ENCODE measurements at places on chromosomes 6 and 20. TPM values are rescaled to one million over a fixed set of nuclear protein-coding genes. Genes with fewer than 3 reads are reported as not detected.

- H3K27ac ChIP-seq: no peak overlapping the region
- H3K4me1 ChIP-seq: peaks cover 11% of the 10 kb centered on the region
Observed at GRCh38 chr6:815348-815738, 122.4 kb upstream of the EXOC2 start.

- no peak overlapping the region for H3K4me3 ChIP-seq
- H3K36me3 ChIP-seq: peaks cover 50% of the 10 kb centered on the region
- H3K27ac ChIP-seq: no peak overlapping the region
- no peaks in the 10 kb centered on the region for H3K27me3 ChIP-seq
- DNase-seq: no peak
- no peaks in the 10 kb centered on the region for H3K4me1 ChIP-seq
Observed at GRCh38 chr6:106560996-106561685, 68.2 kb downstream of the RTN4IP1 start.

GRCh38 chr6:24080711-24081110 is 45.3 kb upstream of the NRSN1 start:
- H3K4me1 ChIP-seq: no peaks in the 10 kb centered on the region
- H3K36me3 ChIP-seq: no peaks in the 10 kb centered on the region
- H3K27me3 ChIP-seq: no peaks in the 10 kb centered on the region

DNA sequence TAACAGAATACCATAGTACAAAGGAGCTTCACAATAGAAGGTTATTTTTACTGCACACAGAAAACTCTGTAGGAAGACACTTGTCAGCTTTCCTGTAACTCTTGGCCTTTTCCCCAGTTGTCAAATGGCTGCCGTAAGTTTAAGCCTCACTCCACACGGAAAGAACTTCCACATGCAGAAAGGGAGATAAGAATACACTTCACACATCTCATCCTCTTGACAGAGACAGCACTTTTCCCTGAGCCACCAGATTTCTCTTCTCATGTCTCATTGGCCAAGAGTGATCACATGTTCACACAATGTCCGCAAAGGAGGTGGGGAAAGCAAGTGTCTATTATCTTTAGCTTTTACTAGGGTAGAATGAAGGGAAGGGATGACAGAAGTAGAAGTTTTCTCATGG is 540.7 kb downstream of the HAO1 start:
- H3K4me3 ChIP-seq: no peak overlapping the region
- DNase-seq: peak; percentile 17
- no peaks in the 10 kb centered on the region for H3K27me3 ChIP-seq
- H3K4me1 ChIP-seq: no peaks in the 10 kb centered on the region
- H3K27ac ChIP-seq: no peak overlapping the region

SAMD3 gene
- polyA plus RNA-seq: 0.15 TPM

GJA10 gene
- not detected for polyA plus RNA-seq

OPRL1 gene
- 0.18 TPM for polyA plus RNA-seq

ZBTB12 gene
- polyA plus RNA-seq: 1.8 TPM

DNA sequence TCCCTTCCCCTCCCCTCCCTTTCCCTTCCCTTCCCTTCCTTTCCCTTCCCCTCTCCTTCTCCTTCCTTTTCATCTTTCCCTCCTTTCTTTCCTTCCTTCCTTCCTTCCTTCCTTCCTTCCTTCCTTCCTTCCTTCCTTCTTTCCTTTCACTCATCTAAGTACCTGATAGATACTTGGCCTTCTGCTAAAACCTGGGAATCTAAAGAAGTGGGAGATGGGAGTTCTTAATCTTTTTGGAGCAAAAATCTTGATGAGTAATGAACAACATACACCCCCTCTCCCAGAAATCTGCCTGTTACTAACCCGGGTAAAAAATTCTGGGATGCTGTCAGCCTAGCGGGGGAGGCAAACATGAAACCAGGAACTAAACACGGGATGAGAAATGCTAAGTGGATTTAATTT is 100.7 kb downstream of the VEGFA start:
- no peak overlapping the region for H3K27ac ChIP-seq
- H3K4me3 ChIP-seq: no peak overlapping the region
- DNase-seq: no peak
- no peaks in the 10 kb centered on the region for H3K4me1 ChIP-seq
- no peaks in the 10 kb centered on the region for H3K36me3 ChIP-seq
- no peaks in the 10 kb centered on the region for H3K27me3 ChIP-seq

DNA sequence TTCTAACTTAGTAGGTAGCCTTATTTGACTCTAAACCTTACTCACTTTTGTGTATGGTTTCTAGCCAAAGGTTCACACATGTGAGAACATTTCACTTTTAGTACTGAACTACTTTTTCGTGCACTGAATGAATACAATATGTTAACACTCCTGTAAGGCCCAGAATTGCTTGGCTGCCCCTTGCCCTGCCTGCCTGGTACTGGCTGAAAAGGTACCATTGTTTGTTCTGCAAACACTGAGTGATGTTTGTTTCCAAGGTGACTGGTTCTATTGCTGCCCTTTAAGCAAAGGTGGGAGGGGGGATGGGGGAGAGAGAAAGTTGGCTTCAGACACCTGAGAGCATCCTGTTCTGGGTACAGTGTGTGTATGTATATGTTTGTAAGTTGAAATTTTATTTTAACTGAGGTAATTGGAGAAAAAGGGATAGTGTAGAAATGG is 31.2 kb downstream of the RREB1 start:
- DNase-seq: peak; percentile 92
- H3K27ac ChIP-seq: peak overlapping the region; percentile 47
- no peaks in the 10 kb centered on the region for H3K36me3 ChIP-seq
- peaks cover 95% of the 10 kb centered on the region for H3K4me1 ChIP-seq

PRND gene
- 0.03 TPM for polyA plus RNA-seq

DNA sequence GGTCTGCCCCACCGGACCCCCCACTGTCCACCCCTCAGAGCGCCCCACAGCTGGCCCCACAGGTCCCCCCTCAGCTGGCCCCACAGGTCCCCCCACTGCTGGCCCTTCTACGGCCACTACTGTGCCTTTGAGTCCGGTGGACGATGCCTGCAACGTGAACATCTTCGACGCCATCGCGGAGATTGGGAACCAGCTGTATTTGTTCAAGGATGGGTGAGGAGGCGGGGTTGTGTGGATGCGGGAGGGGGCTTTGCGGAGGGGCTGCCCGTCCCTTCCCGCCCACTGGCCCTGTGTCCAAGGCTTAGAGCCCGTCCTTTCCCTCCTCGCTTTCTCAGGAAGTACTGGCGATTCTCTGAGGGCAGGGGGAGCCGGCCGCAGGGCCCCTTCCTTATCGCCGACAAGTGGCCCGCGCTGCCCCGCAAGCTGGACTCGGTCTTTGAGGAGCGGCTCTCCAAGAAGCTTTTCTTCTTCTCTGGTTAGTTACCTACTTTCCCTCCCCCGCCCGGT is 4.7 kb downstream of the MMP9 start:
- H3K4me1 ChIP-seq: peaks cover 14% of the 10 kb centered on the region

GRCh38 chr6:75279418-75279817 is 5.2 kb downstream of the TMEM30A start:
- no peak overlapping the region for H3K27ac ChIP-seq
- no peaks in the 10 kb centered on the region for H3K36me3 ChIP-seq
- DNase-seq: no peak
- peaks cover 20% of the 10 kb centered on the region for H3K4me1 ChIP-seq
- no peak overlapping the region for H3K4me3 ChIP-seq

GRCh38 chr20:38237381-38237780 is 23.2 kb downstream of the KIAA1755 start:
- no peak overlapping the region for H3K27ac ChIP-seq
- no peak for DNase-seq
- no peaks in the 10 kb centered on the region for H3K4me1 ChIP-seq
- no peak overlapping the region for H3K4me3 ChIP-seq
- peaks cover 17% of the 10 kb centered on the region for H3K36me3 ChIP-seq

GRCh38 chr20:48120120-48120519 is 334.8 kb upstream of the SULF2 start:
- no peak overlapping the region for H3K4me3 ChIP-seq
- H3K27ac ChIP-seq: no peak overlapping the region
- DNase-seq: no peak
- H3K27me3 ChIP-seq: no peaks in the 10 kb centered on the region
- H3K4me1 ChIP-seq: no peaks in the 10 kb centered on the region
- H3K36me3 ChIP-seq: no peaks in the 10 kb centered on the region

DNA sequence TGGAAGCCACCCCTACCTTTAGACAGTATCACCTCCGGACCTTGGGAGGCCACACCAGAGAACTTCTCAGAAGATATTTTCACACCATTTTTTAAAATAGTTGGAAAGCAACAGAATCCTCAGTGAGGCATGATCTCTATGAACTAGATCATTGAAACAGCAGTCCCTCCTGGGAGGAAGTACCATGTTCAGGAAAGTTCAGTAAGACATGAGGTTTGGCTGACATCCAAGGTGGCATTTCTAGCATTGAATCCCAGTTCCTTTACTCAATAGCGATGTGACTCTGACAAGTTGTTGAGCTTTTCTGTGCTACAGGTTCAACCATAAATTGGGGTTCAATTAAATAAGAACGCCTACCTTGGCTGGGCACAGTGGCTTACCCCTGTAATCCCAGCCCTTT is 169.0 kb downstream of the TBC1D7 start:
- H3K4me3 ChIP-seq: no peak overlapping the region
- no peaks in the 10 kb centered on the region for H3K36me3 ChIP-seq
- no peaks in the 10 kb centered on the region for H3K4me1 ChIP-seq
- no peak overlapping the region for H3K27ac ChIP-seq

- no peaks in the 10 kb centered on the region for H3K27me3 ChIP-seq
- no peaks in the 10 kb centered on the region for H3K4me1 ChIP-seq
- DNase-seq: no peak
Observed at GRCh38 chr6:70299456-70299855, 3.4 kb downstream of the COL9A1 start.

SPDEF gene
- 34.8 TPM for polyA plus RNA-seq

DNA sequence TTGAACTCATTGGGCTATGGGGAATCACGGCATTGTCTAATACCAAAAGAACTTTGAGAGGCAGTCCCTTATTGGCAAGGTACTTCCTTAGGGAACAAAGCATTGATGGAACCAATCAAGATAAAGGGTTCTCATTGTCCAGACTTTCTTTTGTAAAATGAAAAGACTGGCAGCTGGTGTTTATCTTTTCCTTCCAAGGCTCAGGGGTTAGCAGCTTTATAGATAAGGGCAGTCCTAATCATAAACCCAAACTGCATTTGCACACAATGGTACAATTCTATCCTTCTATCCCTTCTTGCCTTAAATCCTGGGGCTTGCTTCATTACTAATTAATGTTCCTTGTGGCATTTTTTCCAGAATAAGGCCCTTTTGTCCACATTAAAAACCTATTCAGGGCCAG is 28.6 kb downstream of the CDK19 start:
- DNase-seq: no peak
- H3K4me3 ChIP-seq: no peak overlapping the region
- no peaks in the 10 kb centered on the region for H3K36me3 ChIP-seq
- H3K27ac ChIP-seq: no peak overlapping the region
- no peaks in the 10 kb centered on the region for H3K4me1 ChIP-seq
- H3K27me3 ChIP-seq: no peaks in the 10 kb centered on the region

GRCh38 chr6:41199552-41200246 is 1.2 kb downstream of the TREML2 start:
- H3K27me3 ChIP-seq: no peaks in the 10 kb centered on the region
- H3K4me1 ChIP-seq: peaks cover 12% of the 10 kb centered on the region
- no peak overlapping the region for H3K27ac ChIP-seq
- no peak overlapping the region for H3K4me3 ChIP-seq
- DNase-seq: no peak
- H3K36me3 ChIP-seq: no peaks in the 10 kb centered on the region

GRCh38 chr20:47561180-47561579 is 59.5 kb downstream of the NCOA3 start:
- H3K4me3 ChIP-seq: no peak overlapping the region
- no peak overlapping the region for H3K27ac ChIP-seq
- no peaks in the 10 kb centered on the region for H3K36me3 ChIP-seq
- H3K27me3 ChIP-seq: no peaks in the 10 kb centered on the region
- peaks cover 77% of the 10 kb centered on the region for H3K4me1 ChIP-seq

- H3K4me1 ChIP-seq: no peaks in the 10 kb centered on the region
- H3K27ac ChIP-seq: no peak overlapping the region
- H3K27me3 ChIP-seq: no peaks in the 10 kb centered on the region
- no peaks in the 10 kb centered on the region for H3K36me3 ChIP-seq
Observed at GRCh38 chr6:105851113-105851580, 235.0 kb upstream of the PRDM1 start.

- peak overlapping the region; percentile 66 for H3K27ac ChIP-seq
- no peak for DNase-seq
- no peak overlapping the region for H3K4me3 ChIP-seq
Observed at GRCh38 chr20:62874964-62875344, 13.3 kb upstream of the TCFL5 start.

GRCh38 chr6:56772737-56773184 is 130.1 kb upstream of the DST start:
- peak; percentile 44 for DNase-seq
- no peaks in the 10 kb centered on the region for H3K27me3 ChIP-seq
- H3K27ac ChIP-seq: no peak overlapping the region
- H3K4me1 ChIP-seq: peaks cover 26% of the 10 kb centered on the region
- no peak overlapping the region for H3K4me3 ChIP-seq

GRCh38 chr6:152472325-152472724 is 164.8 kb downstream of the SYNE1 start:
- no peak for DNase-seq
- no peaks in the 10 kb centered on the region for H3K36me3 ChIP-seq
- H3K27me3 ChIP-seq: no peaks in the 10 kb centered on the region
- no peaks in the 10 kb centered on the region for H3K4me1 ChIP-seq

THEMIS gene
- polyA plus RNA-seq: 0.31 TPM

DNA sequence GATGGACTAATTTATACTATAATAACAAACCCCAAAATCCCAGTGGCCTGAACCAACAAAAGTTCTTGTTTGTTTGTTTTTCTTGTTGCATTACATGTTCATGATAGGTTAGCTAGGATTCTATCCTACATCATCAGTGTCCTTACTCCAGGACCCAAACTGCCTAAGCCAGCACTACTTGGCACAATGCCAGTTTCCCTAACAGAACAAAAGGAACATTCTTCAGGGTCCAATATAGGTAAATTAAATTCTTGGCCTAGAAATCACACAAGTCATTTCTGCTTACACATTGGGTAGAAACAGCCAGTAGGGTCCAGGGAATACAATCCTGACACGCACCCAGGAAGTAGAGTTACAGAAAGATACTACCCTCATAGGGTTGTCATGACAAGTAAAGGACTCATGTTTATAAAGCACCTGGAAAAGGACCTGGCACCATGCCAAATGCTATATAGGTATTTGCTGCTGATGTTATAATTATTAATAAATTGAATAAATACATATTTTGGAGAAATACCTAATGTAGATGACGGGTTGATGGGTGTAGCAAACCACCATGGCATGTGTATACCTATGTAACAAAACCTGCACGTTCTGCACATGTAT is 38.8 kb downstream of the RCAN2 start:
- H3K4me3 ChIP-seq: no peak overlapping the region
- no peaks in the 10 kb centered on the region for H3K36me3 ChIP-seq
- H3K27ac ChIP-seq: no peak overlapping the region
- H3K4me1 ChIP-seq: peaks cover 23% of the 10 kb centered on the region
- no peaks in the 10 kb centered on the region for H3K27me3 ChIP-seq
- no peak for DNase-seq

GDAP1L1 gene
- polyA plus RNA-seq: 0.25 TPM

Measured in stomach (tissue), 19 donors.